Ovary (tissue), 10 donors: ENCODE measurements at places on chromosomes 7 and 10.

DNA sequence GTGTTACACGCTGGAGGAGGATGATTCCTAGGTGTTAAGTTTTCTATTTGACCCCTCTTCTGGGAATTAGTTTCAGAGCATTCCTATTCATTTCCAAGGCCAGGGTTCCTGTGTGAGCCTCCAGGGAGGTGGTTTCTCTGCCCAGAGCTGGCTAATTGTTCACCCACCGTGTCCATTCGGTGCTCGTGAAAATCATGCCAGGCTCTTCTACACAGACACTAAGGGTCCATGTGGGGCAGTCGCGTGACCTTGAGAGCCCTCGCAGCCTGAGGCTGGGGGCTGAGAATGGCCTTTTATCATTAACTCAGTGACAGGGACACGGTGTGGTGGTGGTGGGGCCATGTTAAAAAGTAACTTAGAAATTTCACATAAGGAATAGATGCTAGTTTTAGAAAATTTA, 83.7 kb downstream of the EMX2 start:
- no peak for DNase-seq

GRCh38 chr10:59965899-59966650, 59.7 kb upstream of the CCDC6 start:
- DNase-seq = no peak

DNA sequence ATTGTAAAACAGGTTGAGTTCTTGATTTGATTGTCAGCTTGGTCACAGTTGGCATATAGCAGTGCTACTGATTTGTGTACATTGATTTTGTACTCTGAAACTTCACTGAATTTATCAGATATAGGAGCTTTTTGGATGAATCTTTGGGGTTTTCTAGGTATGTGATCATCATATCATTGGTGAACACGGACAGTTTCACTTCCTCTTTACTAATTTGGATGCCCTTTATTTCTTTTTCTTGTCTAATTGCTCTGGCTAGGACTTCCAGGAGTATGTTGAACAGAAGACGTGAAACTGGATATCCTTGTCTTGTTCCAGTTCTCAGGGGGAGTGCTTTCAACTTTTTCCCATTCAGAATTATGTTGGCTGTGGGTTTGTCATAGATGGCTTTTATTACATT, 86.9 kb downstream of the EXOC4 start:
- DNase-seq = no peak

- no peak for DNase-seq
These were observed 102.3 kb upstream of the PLXDC2 start for GRCh38 chr10:19713800-19714525.

DNA sequence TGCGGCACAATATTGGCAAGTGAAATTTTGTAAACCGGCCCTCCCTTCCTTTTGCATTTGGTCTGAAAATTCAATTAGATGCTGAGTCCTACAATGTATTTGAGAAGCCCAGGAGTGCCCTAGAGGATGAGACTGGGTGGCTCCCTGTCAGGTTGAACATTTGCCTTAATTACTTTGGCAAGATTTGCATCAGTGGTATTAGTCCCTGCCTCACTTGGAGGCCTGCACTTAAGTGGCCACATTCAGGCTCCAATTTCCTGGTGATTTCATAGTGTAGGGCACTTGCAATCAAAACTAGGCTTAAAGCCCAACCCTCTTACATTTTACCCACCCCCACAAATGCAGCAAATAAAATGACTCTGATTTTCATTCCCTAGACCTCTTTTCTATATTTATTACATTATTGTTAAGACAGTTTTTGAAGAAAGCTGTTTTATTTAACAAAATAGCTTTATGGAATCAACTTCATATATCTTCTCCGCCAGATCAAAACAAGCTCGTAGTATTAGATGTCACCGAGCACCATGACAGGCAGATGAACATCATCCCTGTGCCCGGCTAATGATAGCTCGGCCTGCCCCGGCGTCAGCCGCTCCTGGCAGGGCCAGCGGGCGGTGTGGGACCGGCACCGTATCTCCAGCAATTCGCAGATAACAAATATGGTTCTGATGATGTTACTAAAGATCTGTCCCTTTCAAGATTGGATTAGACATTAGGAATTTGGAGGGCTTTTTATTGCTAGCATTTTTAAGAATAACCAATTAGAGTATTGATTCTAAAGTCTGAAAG, 73.6 kb downstream of the EGFR start:
- no peak for DNase-seq
